AG04449 (cell line): ENCODE measurements at places on chromosomes 1 and 21.

DNA sequence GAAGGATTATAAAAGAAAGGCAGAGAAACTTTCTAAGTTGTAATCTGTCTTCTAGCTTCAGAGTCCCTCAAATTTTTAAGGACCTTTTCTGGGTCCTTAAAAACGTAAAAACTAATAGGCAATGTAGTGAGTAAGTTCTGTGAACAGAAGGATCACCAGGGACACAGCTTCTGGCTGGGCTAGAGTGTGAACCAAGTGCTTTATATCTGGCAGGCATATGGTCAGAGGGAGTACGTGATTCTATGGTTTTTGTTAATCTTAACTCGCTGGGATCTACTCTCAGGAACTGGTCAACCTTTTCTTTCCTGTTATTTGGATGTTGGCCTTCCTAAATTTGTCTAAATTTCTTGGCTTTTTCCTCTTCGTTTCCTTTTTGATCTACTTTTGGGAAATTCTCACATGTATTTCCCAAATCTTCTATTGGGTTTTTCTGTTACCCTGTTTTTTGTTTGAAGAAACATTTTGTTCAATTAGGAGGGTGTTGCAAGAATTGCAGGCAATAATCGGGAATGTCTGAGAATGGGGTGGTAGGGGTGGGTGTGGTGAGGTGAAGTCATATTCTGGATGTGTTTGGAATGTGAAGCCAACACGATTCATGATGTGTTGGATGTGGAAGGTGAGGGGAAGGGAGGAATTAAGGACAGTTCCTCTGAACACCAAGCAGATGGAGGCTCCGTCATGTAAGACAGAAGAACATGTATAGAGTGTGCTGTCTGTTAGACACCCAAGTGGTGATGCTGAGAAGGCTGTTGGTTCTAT, 193.2 kb downstream of the FMN2 start:
- DNase-seq = no peak

- peak; percentile 80 for DNase-seq
Observed at GRCh38 chr1:93567255-93567918, 114.2 kb downstream of the BCAR3 start.

- no peak for DNase-seq
Observed at GRCh38 chr1:235632506-235633401, 16.8 kb downstream of the GNG4 start.

DNA sequence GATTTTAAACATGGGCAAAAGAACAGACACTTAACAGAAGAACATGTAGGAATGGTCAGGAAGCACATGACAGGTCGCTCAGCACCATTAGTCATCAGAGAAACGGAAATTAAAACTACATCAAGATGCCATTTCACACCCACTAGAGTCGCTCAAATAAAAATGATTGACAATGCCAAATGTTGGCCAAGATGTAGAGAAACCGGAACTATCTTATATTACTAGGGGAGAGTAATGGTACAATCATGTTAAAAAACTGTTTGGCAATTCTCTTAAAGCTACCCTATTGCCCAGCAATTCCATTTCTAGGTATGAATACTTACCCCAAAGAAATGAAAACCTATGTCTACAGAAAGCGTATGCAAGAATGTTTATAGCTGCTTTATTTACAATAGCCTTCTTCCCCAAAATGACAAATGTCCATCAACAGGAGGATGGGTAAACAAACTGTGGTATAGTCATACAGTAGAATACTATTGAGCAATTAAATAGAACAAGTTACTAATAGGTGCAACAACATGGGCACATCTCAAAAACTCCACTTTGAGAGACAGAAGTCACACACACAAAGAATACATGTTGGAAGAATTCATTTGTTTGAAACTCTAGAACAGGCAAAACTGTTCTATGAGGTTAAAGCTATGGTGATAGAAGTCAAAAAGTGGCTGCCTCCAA, 92.8 kb downstream of the ETS2 start:
- DNase-seq = no peak

DNA sequence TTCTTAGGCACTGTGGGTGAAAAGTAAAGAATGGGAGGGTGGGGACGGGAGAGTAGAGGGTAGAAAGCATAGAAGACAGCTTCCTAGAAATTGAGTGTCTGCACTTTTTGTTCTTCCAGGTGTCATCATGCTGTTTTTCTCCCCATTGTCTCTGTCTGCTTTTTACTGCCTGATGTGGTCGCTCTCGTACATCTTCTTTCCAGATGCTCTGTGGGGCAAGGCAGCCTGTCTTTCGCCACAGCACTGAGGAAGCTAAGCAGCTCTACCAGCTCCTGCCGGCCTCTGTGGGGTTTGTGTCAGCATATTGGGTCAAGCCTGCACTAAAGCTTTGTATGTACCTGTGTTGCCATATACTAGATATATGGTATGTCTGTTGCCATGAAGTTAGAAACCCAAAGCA, 13.2 kb downstream of the TMEM269 start:
- no peak for DNase-seq

GRCh38 chr1:84603941-84604830, 29.9 kb upstream of the CTBS start:
- DNase-seq = peak; percentile 63

GRCh38 chr1:201329286-201329685, 46.0 kb downstream of the PKP1 start:
- no peak for DNase-seq

DNA sequence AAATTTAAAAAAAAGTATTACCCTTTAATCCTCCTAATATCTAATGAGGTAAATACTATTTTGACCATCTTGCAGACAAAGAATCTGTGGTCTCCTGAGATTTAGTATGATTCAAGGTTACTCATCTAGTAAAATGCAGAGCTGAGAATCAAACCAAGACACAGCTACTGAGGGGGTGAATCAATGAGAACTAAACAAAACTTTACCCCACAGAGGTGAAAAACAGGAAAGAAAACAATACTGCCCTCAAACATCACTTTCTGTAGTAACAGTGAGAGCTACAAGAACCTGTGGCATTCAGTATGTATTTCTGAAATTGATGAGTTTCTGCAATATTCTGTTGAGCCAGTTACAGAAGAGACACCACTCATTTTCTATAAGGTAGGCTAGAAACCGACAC, 85.1 kb downstream of the JAK1 start:
- DNase-seq = no peak

DNA sequence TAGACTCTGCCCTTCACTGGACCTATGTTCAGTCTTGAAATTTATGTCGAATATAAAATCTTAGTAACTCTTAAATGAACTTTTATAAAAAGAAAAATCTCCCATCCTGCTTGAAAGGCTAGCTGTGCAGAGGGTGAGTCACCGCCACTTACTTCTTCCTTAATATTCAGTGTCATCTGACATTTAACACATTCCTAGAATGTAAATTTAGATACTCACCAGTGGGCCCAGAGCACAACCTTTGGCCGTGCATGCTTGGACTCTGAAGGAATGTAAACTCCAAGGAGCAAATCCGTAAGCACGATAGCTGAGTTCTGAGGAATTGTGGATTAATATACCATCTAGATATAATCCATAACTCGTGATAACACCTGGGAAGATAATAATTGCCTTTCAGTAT, 403.3 kb downstream of the KCTD3 start:
- DNase-seq = no peak

DNA sequence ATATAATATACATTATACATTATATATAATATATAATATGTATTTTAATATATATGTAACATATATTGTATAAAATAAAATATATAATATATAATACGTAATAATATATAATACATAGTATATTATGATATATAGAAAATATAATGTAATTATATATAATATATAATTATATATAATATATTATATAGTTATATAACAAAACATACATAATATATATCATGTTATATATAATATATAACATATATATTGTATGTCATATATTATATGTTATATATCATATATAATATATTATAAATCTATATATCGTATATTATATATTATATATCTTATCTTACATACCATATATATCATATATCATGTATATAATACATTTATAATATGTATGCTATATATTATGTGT, 248.2 kb upstream of the TPTE start:
- no peak for DNase-seq

GRCh38 chr1:97791251-97791650, 129.6 kb downstream of the DPYD start:
- DNase-seq = no peak

- no peak for DNase-seq
Observed at GRCh38 chr21:38376235-38376634, 119.4 kb downstream of the KCNJ15 start.

GRCh38 chr1:24957016-24957807, 27.1 kb upstream of the RUNX3 start:
- no peak for DNase-seq

GRCh38 chr1:7536891-7537591, 234.1 kb upstream of the VAMP3 start:
- no peak for DNase-seq

DNA sequence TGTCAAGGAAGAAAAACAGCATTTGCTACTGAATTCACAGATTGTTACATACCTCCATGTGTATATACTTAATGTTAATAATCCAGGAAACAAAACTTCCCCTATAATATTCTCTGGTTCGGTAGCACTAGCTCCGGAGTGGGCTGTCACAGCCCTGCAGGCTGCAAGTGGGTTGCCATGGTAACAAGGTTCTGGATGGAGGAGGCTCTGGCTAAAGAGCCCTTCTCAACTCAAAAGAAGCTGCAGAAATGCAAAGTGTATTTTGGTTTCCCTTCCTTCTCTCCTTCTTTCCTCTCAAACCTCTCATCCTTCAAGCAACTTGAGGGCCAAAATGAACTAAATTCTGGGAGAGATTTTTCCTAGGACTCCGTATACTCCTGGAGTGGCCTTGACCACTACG, 45.2 kb downstream of the ASTN1 start:
- DNase-seq = no peak

- no peak for DNase-seq
Observed at GRCh38 chr1:38827318-38827717, 32.3 kb downstream of the RRAGC start.

DNA sequence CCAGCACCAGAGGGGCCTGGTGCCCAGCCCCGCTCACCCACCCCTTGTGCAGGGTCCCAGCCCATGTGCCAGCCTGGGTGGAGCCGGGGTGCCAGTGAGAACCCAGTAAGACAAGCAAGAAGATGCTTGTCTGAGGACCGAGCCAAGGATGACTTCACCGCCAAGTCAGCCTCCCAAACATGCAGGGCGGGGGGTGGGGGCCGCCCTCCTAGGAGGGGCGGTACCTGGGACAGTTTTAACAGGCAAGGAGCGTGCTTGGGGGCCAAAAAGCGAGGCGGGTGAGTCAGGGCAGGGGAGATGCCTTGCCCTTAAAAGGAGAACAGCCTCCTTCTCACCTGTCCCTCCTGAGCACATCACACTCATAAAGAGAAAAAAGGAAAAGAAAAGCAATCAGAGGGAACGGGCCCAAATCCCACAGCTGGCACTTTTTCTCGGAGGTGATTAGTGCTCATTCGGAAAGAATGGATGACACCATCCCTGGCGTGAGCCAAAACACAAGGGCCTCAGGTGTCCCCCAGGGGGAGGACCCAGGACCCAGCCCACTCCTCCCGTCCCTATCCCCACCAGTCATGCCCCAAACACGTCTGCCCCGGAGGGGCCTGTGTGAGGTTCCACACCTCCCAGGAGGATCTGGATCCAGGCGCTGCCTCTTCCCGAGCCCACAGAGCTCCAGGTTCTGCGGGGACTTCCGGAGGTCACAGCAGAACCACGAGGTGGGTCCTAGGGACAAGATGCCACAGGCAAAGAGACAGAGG, 77.6 kb upstream of the IFFO2 start:
- DNase-seq = no peak

- DNase-seq = no peak
Observed at GRCh38 chr1:95636897-95637296, 402.9 kb downstream of the RWDD3 start.

DNA sequence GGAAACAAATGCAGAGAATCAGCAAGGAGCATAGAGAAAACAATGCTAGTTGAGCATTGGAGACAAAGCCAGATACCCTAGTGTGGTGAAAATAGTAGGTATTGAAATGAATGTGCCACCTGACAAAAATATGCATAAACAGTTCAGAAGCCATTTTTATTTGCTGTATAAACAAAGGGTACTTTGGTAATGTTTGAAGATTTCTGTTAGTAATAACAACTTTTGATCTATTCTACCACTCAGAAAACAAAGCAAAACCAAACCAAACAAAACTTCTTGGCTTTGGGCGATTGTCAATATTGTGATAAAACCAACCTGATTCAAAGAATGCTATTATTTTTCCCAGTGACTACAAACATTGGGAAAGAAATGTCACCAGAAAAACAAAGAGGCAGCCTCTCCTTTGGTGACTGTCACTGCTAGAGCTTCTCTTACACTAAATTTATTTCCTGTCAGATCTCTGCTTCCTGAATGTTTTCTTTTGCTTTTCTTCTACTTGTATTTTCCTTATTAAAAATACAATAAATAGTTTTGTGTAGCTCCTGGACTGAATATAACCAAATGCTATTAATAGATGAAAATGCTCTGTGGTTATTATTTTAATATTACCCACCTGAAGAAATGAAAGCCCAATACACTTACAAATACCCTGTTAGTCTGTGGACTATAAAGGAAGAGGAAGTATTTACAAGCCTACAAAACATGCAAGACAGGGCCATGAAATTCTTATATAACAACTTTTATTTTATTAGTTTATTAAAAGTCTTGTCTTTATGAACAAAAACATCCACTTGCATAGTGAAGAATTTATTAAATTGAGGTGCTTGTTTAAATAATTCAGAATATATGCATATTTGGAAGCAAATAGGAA, 5.7 kb downstream of the ATP6V1G3 start:
- no peak for DNase-seq

GRCh38 chr1:10888791-10889649, 92.6 kb upstream of the CASZ1 start:
- DNase-seq = no peak

DNA sequence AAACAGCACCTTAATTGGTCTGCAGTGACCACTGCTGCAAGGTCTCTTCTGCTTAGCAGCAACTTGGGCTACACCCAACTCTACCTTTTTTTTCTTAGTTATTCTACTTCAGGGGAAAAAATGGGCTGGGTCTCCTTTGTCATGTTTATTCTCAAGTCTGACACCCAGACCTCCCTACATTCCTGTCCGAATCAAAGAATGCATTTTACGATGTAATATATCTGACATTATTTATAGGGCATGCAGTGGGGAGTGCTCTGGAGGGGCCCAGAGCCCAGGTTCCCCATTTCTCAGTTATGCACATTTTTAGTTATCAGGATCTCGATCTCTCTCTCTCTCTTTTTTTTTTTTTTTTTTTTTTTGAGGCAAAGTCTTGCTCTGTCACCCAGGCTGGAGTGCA, 50.5 kb downstream of the OPTC start:
- DNase-seq = no peak

- DNase-seq = no peak
Observed at GRCh38 chr1:19372136-19372514, 60.0 kb downstream of the SLC66A1 start.

- no peak for DNase-seq
Observed at GRCh38 chr1:184930645-184931044, 43.7 kb downstream of the NIBAN1 start.
